Forelimb muscle (tissue), 1 donor: ENCODE measurements at places on chromosomes 13 and 19. TPM values are rescaled to one million over a fixed set of nuclear protein-coding genes. Genes with fewer than 3 reads are reported as not detected.

- no peak for DNase-seq
Measured at GRCh38 chr13:44786756-44787155, 202.5 kb downstream of the NUFIP1 start.

GRCh38 chr13:111526922-111527321 lies 206.5 kb downstream of the TEX29 start:
- no peak for DNase-seq

DNA sequence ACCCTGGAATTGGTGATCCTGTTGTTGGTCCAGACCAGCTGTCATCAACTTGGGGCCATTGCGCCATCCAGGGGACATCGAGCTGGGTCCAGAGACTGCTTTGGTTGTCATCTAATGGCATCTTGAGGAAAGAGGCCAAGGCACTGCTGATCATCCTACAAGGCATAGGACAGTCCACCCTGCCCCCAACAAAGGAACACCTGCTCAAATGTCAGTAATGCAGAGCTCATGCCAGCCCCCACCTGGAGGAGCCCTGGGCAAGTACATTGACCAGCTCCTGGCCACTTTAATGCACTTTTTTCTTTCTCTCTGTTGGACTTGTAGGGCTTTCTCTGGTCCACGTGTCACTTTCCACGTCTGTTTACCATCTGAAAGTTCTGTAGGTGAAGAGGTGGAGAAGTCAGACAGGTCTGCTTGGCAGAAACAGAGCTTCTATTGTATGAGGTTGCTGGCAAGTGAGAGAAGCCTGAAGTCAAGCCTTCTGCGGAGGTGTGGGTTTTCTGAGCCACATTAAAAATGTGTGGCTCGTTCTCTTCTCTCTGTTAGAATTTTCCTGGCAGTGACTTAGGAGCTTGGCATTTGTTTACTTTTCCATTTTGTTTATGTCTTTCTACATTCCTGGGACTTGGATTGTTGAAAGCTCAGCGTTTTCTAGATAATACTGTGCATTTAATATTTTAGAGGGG lies 124.0 kb upstream of the RNF113B start:
- DNase-seq, result no peak

GRCh38 chr19:46959894-46960556 lies 59.6 kb upstream of the NPAS1 start:
- no peak for DNase-seq

- no peak for DNase-seq
Measured at GRCh38 chr19:5093297-5093928, 124.5 kb downstream of the KDM4B start.

RAB3A gene
- 4.2 TPM for polyA plus RNA-seq

BCL2L12 gene
- 28.4 TPM for polyA plus RNA-seq

ACER1 gene
- 0.13 TPM for polyA plus RNA-seq

MRPL4 gene
- 32.0 TPM for polyA plus RNA-seq
